NCI-H1930 (cell line): ENCODE measurements at places on chromosomes 1 and 21.

GRCh38 chr1:22543679-22544078, 19.6 kb upstream of the EPHA8 start:
- DNase-seq, result no peak

DNA sequence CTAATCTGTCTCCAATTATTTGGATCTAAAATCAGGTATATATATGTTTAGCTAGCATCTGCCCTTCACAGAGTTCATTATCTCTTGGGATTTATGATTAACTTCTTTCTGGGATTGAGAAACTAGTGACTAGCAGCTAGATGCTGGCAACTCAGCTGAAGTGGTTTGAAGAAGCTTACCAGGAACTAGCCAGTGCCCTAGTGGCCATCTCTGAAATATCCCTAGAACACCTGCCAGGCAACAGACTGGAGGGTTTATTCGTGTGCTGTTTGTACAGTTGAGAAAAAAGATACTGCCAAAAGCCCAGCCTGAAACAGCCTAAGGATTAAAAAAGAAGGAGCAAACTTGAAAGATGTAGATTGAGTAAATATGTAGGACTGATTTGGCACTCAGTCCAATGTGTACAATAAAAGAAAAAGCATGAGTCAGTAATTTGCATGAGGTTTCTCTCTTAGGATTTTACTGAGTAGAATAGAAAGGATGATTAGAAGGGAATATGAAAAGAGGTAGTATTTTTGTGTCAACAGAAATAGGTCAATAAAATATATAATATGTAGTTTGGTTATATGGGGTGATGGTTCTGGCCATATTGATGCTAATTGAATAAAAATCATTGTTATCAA, 1144.6 kb upstream of the ADGRL2 start:
- DNase-seq, result no peak

- DNase-seq, result no peak
These were observed 193.4 kb downstream of the ATG4C start for GRCh38 chr1:62977366-62977765.

DNA sequence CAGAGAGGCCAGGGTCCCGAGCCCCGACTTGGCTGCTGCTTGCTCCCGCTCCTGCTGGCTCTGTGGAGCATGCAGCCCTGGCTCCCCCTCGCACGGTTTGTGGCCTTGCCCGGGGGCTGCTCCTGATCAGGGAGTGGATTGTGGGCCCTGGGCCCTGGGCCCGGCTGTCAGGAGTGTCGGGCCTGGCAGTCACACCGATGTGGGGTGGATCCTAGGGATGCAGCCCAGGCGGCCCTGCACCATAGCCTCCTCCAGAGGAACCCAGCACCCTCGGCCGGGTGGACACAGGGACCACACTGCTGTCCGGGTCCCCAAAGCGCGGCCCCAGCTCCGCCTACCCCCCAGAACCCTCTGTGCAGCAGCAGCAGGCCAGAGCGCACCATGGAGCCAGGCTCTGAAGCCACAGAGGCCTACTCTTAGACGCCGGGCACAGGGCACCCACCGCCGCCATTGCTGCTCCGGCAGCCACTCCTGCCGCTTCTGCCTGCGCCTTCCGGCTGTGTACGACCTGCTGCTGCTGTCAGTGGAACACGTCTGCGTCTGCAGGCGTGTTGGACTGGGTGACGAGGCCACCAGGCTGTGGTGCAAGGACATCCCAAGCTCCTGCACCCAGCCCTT, 9.4 kb downstream of the SLX9 start:
- DNase-seq, result no peak

DNA sequence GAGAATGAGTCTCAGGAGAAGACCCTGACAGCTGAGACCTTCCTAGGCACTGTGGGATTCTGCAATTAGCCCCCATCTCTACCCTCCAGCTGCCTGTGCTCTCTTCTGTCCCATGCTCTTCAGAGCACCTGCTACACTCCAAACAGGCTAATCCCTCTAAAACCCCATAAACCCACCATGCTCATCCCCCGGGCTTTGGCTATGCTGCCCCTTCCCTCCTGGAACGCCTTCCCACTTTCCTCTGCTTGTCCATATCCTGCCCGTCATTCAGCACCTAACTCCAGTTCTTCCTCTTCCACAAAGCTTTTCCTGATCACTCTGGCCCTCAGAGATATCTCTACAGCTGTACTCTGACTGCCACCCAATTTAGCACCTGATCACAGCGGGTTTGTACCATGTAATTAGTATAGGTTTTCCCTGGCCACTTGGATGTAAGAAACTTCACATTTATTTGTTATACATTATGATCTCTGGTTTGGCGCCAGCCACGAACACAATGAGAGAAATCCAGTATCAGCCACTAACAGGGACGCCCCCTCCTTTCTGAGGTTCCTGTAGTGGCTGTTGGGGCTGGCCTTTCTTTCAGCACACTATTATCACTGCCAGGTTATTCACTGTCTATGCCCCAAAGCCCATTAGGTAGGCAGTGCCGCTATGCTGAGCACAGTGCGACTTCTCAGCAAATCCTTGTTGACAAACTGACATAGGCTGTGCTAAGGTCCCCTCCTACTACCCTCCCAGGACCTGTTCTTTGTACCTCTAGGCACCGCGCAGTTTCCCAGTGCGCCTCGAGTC, 45.1 kb downstream of the CDC7 start:
- no peak for DNase-seq

DNA sequence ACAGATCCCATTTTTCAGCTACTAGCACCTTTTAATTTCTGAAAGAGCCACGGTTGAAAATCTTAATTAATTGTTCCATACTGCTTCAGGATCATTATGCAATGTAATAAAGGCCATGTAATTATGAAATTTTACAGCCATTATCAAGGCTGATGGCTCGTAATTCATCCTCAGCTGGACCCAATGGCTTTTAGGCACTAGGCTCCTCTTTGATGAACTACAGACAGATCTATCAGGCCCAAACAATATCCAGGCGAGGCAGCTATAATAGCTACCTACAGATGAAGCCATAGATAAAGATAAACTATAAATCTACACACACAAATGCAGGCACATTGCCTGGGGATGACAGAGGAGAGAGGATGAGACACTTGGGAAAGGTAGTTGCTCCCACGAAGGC, 110.5 kb upstream of the USH2A start:
- DNase-seq, result no peak

DNA sequence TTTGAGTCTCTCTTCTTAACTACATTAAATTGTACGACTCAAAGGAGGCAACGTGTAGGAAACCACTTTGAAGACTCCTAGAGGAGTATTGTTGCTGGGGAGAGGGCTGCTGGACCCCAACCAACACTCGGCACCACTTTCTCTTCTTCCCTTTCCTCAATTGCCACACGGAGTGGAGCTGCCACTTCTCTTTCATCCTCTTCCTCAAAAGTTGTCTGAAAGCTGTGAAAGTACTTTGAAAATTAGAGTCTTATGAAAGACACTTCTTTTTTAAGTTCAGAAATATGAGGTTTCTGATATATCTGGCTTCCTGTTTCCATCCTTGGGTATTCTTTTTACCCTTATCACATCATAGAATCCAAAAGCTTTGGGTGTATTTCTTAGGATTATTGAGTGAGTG, 59.5 kb downstream of the MRPS6 start:
- DNase-seq, result no peak

DNA sequence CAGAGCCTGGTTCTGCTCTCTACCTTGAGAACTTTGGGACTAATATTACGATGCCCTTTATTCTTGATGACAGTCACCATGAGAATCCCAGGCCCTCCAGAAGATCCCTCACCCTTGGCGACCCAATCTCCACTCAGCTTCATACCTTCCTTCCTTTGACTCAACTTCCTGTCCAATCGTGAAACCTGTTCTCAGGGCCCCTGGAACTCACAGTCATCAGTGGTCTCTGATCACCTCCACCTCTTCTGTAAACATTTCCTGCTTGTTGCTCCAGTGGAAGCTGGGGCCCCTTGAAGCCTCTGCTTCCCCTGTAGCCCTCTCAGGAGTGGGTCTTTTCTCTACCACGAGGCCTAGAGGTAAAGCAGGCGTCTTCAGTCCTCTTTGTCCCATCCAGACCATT, 79.1 kb downstream of the MRPS6 start:
- DNase-seq, result no peak

DNA sequence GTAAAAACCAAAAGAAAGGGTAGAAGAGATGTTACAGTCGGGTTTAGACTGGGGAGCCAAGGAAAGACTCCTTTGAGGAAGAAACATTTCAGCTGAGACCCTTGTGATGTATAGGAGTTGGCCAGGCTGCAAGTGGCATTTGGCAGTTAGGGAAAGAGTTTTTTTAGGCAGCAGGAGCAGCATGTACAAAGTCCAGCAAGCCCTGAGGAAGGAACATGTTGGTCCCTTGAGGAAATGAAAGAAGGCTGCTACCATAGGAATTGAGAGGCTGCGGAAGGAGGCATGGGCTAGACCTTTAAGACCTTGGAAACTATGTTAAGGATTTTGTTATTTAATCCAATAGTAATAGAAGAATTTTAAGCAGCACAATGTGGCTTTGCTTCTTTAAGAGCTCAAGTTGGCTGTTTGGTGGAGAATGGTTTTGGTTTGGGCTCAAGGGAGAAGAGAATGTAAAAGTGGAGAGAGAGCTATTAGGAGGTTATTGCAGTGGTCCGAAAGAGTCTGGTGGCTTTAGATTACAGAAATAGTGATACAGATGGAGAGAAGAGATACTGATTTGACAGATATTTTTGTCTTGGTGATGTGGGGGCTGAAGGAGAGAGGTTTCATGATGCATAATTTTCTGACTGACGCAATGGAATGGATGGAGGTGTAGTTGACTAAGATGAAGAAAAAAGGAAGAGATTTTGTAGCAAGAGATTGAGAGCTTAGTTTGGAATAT, 26.6 kb downstream of the SMAP2 start:
- no peak for DNase-seq

- no peak for DNase-seq
These were observed 114.4 kb downstream of the PRDM16 start for GRCh38 chr1:3183411-3183810.

DNA sequence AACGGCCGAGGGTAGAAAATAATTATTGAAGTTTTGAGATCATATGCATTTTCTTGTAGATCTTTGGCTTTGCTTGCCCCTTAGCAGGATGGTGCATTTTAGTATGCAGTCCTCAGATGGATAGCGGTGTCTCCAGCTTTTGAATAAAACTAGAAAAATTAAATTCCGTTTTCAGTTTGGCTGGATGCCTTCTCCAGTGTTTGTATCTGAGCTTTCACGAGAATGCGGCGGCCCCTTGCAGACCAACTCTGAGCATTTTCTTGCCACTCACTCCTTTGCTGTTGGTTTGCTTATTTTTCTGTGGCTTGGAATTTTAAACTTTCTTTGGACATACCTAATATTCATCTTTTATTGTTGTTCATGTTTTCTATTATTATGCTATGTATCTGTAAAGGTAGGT, 192.6 kb downstream of the NFIA start:
- no peak for DNase-seq

- DNase-seq, result no peak
These were observed 20.1 kb downstream of the SH2D2A start for GRCh38 chr1:156796340-156797097.

DNA sequence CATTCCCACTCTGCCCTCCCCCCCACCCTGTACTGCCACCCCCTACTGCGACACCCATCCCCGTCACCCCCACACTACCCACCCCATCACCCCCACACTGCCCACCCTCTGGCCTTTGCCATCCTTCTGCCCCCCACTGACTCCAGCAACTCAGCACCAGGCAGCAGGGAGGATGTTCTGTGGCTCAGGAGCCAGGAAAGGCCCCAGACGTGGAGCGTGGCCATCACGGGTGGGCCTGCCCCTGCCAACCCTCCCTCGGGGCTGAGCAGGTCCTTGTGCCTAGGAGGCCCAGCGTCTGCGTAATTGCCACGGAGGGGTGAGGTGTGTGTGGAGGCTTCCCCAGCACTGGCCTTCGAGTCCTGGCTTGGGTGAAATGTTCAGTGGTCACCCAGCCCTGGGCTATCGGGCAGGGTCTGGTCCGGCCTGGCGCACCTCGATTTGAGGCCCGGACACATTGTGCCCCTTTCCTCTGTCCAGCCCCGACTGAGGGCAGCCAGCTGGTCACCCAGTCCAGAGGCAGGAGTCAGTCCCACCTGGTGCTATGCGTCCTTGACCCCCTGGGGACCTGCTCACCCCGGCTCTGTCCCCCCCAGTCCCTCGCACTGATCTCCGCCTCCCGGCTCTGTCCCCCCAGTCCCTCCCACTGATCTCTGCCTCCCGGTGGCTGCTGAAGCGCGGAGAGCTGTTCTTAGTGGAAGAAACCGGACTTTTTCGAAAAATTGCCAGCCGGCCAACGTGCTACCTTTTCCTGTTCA, 23.0 kb downstream of the ARHGEF16 start:
- DNase-seq, result no peak

DNA sequence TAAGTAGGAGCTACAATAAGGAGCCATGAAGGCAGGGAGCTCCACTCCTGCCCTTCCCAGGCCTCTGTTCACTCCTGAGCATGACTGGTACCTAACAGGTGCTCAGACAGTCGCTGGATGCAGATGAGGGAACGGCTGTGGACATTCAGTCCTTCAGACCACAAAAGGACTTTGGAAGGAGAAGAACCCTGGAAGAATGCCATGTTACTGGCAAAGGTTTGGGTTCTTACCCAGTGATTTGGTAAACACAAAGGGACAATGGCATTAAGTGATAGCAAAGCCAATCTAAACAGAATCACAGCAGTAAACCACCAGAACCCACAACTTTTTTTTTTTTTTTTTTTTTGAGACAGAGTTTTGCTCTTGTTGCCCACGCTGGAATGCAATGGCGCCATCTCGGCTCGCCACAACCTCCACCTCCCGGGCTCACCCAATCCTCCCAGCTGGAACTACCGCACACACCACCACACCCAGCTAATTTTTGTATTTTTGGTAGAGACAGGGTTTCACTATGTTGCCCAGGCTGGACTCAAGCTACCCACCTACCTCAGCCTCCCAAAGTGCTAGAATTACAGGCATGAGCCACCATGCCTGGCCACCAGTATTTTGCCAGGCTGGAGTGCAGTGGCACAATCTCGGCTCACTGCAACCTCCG, 7.5 kb upstream of the CBR3 start:
- no peak for DNase-seq

DNA sequence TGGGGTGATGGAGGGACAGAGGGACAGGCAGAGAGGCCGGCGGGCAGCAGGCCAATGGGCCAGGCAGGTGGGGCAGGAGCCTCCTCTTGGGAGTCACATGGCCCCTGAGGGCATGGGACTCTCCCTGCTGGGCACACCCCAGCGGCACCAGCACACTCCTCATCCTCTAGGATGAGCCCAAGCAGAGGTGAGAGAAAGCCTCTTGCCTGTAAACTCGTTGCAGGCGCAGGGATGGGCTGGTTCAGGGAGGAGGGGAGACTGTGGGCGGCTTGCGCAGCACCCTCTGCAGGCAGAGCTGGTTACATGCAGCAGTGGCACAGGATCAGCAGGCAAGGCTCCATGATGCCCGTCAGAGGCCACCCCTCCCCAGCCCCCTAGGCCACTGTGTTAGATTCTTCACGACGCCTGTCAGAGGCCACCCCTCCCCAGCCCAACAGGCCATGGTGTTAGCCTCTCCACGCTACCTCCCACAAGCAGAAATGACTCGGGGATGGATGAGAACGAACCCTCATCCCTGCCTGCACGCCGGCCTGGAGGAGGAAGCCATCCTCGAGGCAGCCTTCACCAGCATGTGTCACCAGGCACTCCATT, 209.7 kb upstream of the VAMP3 start:
- DNase-seq, result no peak
